ENCODE measurements at places on chromosomes 2 and 18.
A peak's percentile ranks its signal among the peaks of the same experiment; 100 is the strongest.

GRCh38 chr18:45998244-45998643 is 31.1 kb upstream of the EPG5 start:
- no peak for DNase-seq

DNA sequence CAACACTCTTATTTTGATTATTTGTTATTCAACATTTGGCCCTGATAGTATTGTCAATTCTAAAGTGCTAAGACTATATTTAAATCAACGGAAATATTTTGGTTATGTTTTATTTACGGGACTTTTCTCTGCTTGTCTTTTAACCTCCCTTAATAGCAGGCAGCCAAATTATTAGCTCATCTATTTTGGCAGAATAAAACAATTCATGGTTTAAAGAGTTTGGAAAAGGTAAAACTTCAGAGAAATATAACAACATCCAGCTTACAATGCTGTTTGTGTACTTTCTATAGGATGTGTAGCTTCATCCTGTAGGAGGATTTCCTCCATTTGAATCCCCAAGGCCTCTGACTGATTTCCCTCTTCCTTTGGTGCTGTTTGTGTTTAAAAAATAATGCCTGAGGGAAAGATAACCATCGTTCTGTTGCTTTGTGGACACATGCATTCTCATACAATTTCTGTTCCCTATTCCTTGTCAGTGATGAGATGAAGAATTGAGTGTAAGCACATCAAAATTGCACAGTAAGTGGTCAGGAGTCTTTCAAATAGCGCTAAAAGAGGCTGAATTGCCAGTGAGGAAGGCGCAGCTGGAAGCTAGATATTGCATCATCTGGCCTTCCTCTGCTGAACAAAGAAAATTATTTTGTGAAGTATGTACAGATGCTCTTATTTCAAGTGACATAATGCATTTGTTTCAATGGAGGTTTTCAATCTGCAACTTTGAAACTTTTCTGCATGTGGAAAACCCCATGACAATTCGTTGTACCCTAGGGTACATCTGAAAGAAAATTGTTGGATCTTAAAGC is 80.3 kb downstream of the CD28 start:
- DNase-seq = no peak

- no peak for DNase-seq
Observed at GRCh38 chr2:54927085-54927750, 123.0 kb downstream of the RTN4 start.

DNA sequence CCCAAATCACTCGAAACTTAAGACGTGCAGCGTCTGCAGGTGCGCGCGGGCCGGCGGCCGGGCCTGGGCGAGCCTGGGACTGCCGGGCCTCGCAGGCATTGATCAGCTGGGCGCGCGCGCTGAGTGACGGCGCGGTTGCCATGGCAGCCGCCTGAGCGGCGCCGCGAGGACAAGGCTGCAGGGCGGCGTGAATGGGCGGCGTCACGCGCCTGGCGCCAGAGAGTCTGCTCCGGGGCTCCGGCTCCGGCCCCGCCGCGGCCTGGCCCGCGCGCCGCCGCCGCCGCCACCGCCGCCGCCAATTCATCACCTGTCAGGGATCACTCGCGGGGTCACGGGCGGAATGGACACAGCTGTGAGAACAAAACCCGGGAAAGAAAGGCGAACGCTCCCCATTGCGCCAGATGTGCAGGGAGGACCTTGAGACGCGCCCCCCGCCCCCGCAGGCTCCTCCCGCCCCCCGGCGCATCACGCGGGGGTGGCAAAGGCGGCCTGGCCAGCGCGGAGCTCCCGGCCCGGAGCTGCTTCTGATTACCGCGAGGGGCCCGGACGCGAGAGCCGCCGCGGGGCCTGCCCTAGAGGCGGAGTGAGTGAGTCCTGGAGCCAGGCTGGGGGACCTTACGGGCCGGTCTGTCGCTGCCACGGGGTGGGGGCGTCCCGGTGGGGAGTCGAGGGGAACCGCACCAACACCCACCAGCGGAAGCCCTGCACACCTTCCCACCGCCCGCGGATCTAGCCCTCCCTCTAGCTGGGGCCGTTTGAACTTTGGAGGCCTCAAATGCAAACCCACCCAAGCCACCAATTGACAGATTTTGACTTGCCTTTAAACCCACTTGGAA is 2.9 kb upstream of the ID2 start:
- peak; percentile 86 for DNase-seq

DNA sequence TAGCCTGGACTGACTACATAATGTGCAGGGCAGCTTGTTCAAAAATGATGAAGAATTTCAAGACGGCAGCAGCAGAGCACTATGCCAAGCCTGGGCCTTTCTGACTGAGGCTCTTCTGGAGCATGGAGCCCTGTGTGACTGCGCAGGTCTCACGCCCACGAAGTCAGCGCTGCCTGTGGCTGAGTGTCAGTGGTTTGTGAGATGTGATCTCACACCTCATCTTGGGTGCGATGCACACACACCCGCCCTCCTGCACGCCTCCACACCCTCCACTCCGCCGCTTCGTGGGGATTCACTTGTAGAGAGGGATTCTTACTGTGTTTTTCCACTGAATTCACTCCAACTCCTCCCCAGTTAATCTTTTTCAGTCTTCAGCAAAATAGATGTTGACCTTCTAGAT is 103.9 kb downstream of the VIT start:
- DNase-seq = no peak

- no peak for DNase-seq
Observed at GRCh38 chr2:223075301-223076270, 23.6 kb downstream of the KCNE4 start.

DNA sequence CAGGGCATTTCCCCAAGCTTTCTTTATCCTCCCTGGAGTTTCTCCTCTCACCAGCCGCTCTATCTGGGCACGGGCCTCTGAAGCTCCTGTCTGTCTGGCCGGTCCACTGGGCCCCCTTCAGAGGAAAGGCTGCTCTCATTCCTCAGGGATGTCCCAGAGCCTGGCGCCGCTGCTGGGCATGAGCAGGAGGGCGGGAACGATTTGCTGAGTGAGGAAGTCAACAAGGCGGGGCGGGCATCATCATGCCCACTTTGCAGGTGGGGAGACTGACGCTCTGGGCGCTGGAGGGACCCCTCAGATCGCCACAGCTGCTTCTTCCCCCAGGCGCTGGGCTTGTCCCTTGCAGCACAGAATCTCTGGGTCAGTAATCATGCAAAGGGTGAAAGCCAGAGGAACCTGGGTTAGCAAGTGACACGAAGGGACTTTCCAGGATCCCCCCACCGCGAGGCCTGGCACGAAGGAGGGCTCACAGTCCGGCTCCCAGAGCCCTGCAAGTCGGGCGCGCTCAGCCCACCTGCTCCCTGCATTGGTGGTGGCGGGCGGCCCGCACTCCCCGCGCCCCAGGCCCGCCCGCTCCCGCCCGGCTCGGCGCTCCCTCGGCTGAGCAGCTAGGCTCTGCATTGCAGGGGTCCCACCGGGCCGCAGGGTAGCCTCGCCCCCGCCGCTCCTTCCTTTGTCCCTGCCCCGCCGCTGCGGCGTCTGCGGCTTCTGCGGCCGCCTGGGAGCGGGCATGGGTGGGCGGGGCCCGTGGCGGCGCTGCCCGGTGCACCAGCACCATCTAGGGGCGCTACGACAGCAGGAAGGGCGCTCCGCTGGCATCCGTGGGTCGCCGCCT is 157.8 kb downstream of the CYRIA start:
- DNase-seq = peak; percentile 26

- DNase-seq = no peak
Observed at GRCh38 chr2:19488009-19488691, 129.7 kb upstream of the OSR1 start.

DNA sequence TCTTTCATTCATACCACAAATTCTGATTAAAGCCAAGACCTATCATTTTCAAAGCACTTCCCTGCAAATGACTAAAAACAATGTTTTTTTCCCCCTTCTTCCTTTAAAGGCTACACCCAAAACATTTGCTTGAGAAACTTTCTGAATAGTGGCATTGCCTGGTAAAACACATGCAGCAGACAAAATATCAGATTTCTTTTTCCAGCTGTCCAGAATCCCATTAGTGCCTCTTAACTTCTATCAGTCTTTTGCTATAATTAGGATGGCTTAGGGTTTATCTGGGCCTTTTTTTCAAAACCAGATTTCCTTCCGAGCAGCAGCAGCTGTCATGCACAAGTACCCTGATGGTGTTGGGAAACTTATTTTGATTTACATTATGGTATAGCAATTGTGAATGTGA is 50.6 kb downstream of the ALPK2 start:
- DNase-seq = no peak

Data from G401 (cell line).